Stimulated activated CD4-positive, alpha-beta T cell treated with anti-CD3 and anti-CD28 coated beads, Interleukin-1b, Interleukin-23, amount 100 ng/mL, for 48 hours (primary cell): ENCODE measurements at places on chromosomes 1 and 21.

- no peak for DNase-seq
Measured at GRCh38 chr1:20555025-20555757, 2.8 kb downstream of the FAM43B start.

GRCh38 chr1:153946622-153947241 is at the start of gene DENND4B:
Gene DENND4B (minus strand): TSS chr1:153946718. CDS start chr1:153944374, 2,344 bp downstream.
- peak; percentile 73 for DNase-seq

- DNase-seq, result no peak
Measured at GRCh38 chr1:171460018-171460620, 25.2 kb upstream of the PRRC2C start.

- DNase-seq, result no peak
Measured at GRCh38 chr1:27098431-27099134, 56.3 kb downstream of the SLC9A1 start.

DNA sequence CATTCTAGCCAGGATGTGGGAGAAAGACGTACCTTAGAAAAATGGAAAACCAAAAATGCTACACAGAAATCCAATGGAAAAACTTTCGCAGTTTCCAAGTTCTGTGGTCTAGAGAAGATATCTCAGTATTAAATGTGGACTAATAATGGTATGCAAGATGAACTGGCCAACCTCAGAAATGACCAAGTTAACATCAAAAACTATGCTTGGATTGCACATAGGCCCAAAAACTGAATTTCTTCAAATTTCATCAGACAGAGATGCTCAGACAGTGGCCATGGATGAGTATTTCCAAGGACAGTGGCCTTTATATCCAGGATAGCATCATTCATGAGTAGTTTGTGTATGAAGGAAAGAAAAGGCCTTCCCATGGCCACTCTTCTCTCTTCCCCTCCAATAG is 132.2 kb downstream of the TIAM1 start:
- no peak for DNase-seq

DNA sequence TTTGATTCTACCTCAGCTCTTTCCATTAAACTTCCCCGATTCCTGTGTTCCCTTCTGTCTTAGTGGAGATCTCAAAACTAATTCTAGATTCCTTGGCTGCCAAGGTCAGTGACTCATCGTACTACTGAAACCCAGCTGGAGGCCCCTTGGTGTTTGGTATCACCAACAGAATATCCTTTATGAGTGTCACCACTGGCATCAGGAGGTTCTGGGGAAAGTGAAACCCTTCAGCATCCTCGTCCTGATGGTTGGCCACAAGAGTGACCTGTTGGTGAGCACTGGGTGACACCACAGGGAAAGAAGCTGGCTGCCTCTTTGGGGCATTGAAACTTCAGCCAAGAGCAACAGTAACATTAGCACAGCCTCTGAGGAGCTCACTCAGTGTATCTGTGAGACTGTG is 9.6 kb downstream of the RAB42 start:
- peak; percentile 41 for DNase-seq
